ENCODE measurements at places on chromosomes 5 and 9.

- peak; percentile 45 for DNase-seq
These were observed 79.7 kb downstream of the ELAVL2 start for GRCh38 chr9:23746317-23746716.

- DNase-seq = no peak
These were observed 986.9 kb upstream of the ARRDC3 start for GRCh38 chr5:92370032-92370431.

GRCh38 chr9:89884356-89885083 is 279.7 kb downstream of the GADD45G start:
- no peak for DNase-seq

- no peak for DNase-seq
These were observed 365.7 kb upstream of the RIOK2 start for GRCh38 chr5:97548739-97549080.

- DNase-seq = peak; percentile 81
These were observed 5.3 kb downstream of the KLF4 start for GRCh38 chr9:107484117-107484723.

DNA sequence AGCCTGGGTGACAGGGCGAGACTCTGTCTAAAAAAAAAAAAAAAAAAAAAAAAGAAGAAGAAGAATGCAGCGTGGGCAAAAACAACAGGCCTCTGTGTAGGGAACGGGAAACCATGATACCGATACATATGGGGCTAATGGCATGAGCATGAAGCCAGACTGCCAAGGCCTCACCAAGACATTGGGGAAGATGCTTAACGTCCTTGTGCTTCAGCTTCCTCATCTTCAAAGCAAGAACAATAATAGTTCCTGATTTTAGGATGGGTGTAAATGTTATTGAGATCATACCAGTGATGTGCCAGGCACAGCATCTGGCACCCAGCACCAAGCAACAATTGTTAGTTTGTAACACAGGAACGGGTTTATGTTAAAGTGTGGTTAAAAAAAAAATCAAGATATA is 51.4 kb downstream of the NEURL1B start:
- no peak for DNase-seq

GRCh38 chr5:54040804-54041203 is 269.6 kb downstream of the ARL15 start:
- DNase-seq = no peak

GRCh38 chr5:87081511-87082372 is 185.9 kb upstream of the RASA1 start:
- DNase-seq = peak; percentile 91

GRCh38 chr5:64788156-64788555 is 19.4 kb downstream of the CWC27 start:
- DNase-seq = no peak

DNA sequence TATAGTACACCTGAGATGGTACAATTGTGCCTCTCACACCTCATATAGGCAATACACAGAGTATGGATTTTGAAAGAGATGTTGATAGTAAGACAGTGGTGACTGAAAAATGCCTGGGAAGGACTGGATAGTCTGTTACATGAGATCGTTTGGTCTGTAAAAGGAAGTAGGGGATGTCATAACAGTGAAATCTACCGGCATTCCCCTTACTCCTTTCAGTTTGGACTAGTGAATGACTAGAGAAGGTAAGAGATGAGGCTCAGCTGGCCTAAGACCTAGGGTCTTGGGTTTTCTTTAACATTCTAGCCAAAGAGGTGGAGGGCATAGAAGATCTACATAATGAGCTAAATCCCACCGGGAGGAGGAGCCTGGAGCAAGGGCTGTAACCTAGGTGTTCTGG is 8.1 kb downstream of the TAL2 start:
- no peak for DNase-seq

DNA sequence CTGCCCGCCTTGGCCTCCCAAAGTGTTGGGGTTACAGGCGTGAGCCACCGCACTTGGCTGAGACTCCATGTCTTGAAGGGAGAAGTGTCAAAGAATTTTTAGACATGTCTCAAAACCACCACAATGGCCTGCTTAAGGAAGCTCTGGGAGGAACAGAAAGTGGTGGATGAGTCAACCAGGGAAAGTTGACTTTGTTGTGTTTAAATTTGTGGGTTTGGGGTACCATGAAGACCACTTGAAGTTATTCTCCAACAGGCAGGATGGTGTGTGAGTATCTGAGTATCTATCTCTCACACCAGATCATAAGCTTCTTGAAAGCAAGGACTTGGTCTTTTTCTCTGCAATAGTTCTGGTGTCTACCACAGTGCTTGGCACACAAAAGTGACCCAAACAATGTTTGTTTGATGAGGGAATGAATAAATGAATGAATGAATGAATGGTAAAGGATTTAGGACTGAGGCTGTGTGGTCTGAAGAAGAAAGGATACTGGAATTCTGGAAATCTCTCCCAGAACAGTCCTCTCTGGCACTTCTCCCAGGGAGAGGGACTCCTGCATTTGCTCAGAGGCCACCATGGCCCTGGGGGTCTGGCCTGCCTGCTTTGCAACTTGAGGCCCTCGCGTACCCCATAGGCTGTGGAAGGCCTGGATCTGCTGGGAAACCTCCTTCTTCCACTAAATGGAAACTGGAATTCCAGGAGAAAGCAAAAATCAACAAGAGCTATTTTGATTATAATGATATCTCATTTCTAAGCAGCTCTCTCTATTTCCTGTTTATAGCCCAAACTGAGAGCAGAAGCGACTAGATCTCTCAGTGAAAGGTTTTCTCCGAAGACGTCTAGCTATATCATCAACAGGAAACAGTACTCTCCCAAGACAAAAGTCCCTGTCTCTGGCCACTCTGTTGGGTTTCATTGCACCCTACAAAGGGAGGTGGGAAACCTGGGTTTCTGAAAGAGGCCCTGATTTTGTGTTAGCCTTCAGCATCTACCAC is 187.9 kb downstream of the PALM2AKAP2 start:
- DNase-seq = no peak

DNA sequence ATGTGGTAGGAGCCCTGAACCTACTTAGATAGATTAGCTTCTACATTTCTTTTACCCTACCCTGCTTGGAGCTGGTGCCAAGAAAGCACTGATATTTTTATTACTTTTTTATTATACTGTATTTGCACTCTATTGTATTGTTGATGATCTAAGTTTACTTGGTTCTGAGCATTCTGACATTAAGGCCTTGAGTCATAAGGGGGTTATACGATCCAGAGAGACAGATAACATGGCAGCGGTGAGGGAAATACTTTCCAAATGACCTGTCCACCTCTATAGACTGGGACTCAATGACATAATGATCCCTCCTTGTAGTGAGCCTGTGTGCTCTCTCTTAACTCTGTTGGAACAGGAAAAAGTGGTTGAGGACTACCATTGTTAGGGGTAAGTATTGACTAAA is 176.3 kb downstream of the MAN2A1 start:
- DNase-seq = no peak

DNA sequence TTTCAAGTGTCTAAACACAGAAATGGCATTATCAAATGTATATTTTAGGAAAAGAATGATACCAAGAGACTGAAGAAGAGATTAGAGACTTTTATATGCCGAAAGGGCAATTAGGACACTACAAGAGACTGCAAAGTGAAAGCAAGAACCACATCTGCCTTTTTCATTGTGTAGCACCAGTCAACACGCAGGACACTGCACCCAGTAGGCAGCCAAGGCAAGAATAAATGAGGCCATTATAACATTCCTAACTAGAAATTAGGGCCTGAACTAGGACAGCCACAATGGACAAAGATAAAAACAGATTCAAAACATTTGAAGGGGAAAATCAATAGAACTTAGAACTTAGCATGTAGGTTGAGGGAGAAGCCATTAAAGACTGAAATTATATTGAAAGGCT is 10.8 kb downstream of the CETN3 start:
- DNase-seq = no peak

- DNase-seq = no peak
These were observed 60.2 kb upstream of the HRH2 start for GRCh38 chr5:175597718-175598117.

- DNase-seq = no peak
These were observed 205.5 kb upstream of the PTGER4 start for GRCh38 chr5:40474250-40474649.

DNA sequence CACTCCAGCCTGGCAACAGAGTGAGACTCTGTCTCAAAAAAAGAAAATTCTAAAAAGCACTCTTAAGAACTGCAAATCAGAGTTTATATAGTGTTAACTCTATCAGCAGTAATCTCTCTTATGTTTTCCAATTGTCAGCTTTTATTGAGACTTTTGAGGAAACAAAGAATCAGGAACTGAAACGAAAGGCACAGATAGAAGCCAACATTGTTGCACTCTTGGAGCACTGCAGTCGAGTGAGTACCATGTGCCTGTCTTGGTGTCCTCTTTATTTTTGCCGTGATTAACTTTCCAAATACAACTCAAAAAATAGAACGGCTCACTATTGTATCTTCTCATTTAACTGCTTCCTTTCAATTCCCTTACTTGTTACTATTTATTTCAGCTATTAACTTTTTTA is 41.7 kb upstream of the LRRC19 start:
- no peak for DNase-seq

GRCh38 chr9:134850611-134851010 is 30.0 kb upstream of the FCN2 start:
- DNase-seq = no peak

GRCh38 chr9:9764821-9765220 is 848.0 kb downstream of the PTPRD start:
- DNase-seq = no peak

GRCh38 chr5:104594850-104595249 is 1032.3 kb upstream of the NUDT12 start:
- DNase-seq = peak; percentile 24

DNA sequence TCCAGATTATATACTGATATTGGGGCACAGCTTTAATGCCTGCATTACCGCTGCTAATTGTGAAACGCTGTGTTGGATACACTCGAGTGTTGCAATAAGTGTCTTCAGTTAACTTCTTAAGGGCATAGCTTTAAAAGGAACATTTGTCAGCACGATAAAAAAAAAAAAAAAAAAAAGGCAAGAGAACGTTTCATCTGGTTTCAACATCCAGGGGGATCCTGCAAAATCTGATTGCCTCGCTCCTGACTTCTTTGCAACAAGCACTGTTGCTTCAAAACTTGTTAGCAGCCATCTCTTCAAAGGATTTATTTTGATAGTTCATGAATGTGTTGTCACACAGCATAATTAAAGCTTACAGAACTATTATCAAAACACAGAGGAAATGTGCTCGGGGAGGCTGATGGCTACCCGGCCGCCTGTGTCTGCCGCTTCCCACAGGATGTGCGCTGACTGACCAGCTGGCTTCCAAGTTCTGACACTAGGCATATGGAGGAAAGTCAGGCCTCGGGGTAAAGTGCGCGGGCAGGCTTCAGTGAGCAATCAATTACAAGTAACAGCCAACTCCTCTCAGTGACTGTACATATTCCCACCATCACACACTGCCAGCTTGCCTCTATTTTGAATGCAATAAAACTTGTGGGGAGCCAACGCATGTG is 77.7 kb downstream of the EBF1 start:
- no peak for DNase-seq

- no peak for DNase-seq
These were observed 16.0 kb downstream of the ANGPTL2 start for GRCh38 chr9:127106466-127106855.

DNA sequence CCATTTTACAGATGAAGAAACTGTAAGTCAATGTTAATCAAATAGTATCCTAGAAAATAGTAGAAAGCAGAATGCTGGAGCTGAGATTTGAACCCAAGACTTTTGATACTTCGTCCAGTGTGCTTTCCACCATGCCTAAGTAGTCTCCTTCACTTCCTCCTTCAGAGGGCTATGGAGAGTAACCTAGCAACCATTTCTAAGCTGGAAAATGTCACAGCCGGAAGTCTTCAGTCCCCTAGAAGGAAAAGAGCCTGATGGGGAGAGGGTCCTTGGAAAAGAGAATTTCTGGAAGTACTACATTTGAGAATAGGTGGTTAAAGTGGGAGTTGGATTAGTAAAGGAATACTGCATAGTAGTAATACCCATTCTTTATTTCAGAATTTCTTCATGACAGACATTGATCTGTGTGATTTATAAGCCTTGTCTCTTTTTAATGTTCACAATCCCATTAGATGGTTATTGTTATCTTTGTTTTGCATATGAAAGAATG is 32.7 kb downstream of the PCDHAC2 start:
- DNase-seq = no peak

- no peak for DNase-seq
These were observed 401.2 kb upstream of the RORB start for GRCh38 chr9:74095925-74096324.

- peak; percentile 87 for DNase-seq
These were observed 48.1 kb upstream of the RIOK2 start for GRCh38 chr5:97231025-97231636.

- no peak for DNase-seq
These were observed 370.6 kb upstream of the IRX4 start for GRCh38 chr5:2253040-2253975.

GRCh38 chr5:79536193-79536906 is 22.4 kb upstream of the HOMER1 start:
- DNase-seq = no peak

GRCh38 chr9:124303762-124304161 is 46.0 kb downstream of the NEK6 start:
- DNase-seq = no peak

GRCh38 chr5:76608833-76609232 is 14.4 kb downstream of the F2RL2 start:
- DNase-seq = peak; percentile 72

- DNase-seq = no peak
These were observed 11.0 kb downstream of the RPP25L start for GRCh38 chr9:34600908-34601307.

GRCh38 chr9:37486256-37486615 is 488 bp downstream of the POLR1E start:
- DNase-seq = no peak

DNA sequence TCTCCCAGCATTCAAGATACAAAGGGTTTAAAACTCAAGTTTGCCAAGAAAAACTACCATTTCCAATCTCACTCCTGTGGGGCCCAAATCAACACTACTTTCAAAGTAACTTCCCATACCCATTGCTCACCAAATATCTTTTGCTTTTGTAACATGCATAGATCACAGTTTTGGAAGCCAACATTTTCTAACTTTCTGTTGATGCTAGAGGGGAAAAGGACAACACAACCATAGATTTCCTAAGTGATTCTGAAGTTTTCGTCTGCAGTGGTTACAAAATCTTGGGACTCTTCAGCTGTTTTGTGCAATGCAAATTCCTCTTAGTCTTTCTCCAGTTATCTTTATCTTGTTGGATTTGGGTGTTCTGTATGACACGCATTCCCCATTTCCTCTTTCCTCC is 94.1 kb upstream of the PAPPA start:
- no peak for DNase-seq

DNA sequence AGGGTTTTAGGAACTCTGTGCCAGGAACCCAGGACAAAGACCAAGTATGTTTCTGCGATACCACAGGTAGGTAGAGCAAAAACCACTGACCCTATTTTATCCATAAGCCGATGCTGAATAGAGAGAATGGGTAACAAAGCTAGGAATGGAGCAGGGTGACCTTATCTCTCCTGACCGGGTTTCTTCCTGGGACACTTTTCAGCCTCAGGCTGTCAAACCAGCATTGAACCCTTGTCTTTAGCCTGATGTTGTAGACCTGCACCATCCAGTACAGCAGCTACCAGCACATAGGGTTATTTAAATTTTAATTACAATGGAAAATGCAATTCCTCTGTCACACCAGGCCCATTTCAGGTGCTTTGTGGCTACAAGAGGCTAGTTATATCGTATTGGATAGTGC is 43.1 kb upstream of the DMRT3 start:
- DNase-seq = no peak

- peak; percentile 43 for DNase-seq
These were observed 56.4 kb upstream of the RPL26L1 start for GRCh38 chr5:172902497-172903472.
